Bone marrow (tissue), 2 donors: ENCODE measurements at places on chromosomes 1 and 21.

GRCh38 chr1:193104502-193104906 lies 710 bp downstream of the GLRX2 start:
- DNase-seq, result peak; percentile 42

DNA sequence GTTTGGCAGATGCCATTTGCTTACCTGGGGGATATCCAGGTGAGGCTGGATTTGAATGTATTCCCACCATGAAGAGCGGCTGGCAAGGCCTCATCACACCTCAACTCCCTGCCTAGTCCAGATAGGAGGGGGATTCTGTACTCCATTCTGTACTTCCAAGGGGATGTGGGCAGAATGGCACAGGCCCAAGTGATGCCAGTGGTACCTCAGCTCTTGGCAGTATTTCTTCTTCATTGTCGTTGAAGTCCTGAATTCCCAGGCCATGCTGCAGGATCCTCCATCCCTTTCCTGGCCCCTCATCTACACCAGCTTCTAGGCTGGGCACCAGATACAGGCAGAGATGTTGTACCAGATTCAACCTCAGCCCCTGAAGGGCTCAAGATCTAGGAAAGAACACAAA lies 47.9 kb downstream of the KLHDC7A start:
- no peak for DNase-seq

DNA sequence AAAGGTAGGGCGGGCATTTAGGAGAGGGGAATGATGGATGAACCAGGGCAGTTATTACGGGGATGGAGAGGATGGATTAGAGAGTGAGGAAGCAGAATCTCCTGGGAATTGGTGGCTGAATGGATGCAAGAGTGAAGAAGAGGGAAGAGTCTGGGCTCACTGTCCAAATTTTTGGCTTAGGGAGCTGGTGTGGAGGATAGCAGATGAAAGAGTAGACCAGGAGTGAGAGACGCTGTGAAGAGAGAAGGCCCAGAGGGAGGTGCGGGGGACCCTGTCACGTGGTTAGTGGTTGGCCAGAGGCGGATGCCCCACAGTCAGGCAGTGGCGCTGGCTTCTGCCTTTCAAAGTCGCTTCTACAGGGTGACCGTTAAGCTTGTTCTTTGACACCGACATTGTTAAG lies 78.4 kb downstream of the PEX14 start:
- DNase-seq, result no peak

GRCh38 chr1:32216566-32216965 lies 5.6 kb downstream of the TMEM234 start:
- DNase-seq, result no peak

DNA sequence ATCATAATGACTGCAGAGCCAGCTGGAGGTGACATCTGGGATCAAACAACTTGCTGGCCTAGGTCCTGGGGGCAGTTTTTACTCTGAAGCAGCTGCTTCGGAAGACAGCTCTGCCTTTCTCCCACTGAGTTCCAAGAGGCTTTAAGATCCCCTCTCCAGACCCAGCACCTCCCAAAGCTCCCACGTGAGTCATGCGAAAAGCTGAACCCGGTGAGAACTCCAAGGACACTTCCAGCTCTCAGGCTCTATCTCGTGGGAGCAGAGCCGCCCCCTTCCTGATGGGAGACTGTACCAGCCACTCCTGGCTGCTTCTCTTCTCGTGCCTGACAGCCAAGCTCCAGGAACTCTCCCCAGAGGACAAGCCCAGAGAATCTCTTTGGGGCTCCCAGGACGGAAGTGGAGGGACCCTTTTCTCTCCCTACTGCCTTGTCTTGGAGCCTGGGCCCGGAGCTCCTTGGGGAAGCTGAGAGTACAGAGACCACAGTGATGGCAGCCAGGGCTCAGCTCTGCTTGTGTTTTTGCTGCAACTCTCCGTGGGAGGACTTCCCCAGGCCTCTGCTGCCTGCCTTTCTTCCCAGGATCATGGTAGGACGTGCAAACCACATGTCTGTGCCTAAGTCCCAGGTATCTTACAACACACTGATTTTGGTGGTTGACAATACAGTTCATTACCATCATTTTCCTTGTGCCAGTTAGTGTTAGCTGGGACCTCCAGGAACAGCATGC lies 40.6 kb downstream of the STUM start:
- DNase-seq, result no peak

- peak; percentile 56 for DNase-seq
Measured at GRCh38 chr1:154403261-154403943, 1.7 kb upstream of the IL6R start.
